Uterus (tissue), 4 donors: ENCODE measurements at places on chromosomes 7 and 10. TPM values are rescaled to one million over a fixed set of nuclear protein-coding genes. Genes with fewer than 3 reads are reported as not detected.

Gene HSPA12A
- total RNA-seq, result 23.2 TPM

- H3K4me3 ChIP-seq, result no peak overlapping the region
- H3K4me1 ChIP-seq, result no peaks in the 10 kb centered on the region
- H3K27ac ChIP-seq, result no peak overlapping the region
- H3K36me3 ChIP-seq, result no peaks in the 10 kb centered on the region
Measured at GRCh38 chr10:6649903-6650302, 69.8 kb upstream of the PRKCQ start.

Gene ASB10
- not detected for total RNA-seq

DNA sequence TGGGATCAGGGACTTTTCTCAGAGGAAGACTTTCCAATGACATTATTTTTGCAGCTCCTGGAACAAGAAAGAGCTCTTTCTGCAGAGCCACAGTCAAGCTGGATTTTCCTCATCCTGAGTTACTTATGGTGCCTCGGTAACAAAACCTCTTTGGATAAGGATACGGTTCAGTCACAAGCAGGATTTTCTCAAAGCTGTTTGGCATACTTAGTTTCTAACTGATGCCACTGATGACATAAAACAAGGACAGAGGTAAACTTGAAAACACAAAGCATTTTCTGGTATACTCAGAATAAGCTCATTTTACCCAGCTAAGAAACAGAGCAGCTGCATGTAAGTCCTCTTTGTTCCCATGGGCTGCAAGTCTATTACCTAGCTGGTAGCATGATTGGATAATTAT, 340.9 kb upstream of the MEOX2 start:
- H3K36me3 ChIP-seq, result no peaks in the 10 kb centered on the region
- H3K4me3 ChIP-seq, result no peak overlapping the region
- no peaks in the 10 kb centered on the region for H3K27me3 ChIP-seq

DNA sequence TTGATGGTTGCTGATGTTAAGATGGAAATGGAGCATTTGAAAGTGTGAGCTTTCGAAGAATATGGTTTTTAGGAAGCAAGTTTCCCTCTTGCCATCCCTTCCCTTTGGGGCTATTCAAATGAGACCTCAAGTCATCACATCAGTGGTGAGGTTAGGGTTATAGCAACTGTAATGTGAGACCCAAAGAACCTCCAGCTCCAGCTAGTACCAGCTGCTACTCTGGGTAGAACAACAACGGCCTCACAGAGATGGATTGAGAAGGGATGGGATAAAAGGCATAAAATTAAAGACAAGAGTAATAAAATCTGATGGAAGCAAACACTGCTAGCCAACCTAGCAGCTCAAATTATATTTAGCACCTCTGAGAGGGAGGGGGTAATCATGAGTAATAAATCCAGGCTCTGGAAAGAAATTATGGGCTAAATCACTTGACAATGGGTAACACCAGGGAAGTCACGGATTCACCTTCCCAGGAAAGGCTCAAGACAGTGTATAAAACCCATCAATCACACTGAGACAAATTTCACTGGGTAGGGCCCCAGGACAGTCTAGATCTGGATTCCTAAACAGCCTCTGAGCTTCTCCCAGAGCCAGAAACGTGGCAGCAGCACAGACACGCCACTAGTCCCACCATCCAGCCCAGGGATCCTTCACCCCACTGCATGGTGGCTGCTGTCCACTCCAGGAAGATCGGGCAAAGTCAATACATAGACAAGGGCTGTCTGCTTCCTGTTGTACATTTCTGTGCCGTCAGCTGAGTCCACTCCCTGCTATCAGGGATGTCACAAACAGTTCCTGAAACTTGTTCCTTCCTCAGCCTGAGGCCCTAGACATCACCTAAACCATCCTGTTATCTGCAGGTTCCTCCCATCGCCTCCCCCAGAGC, 151.1 kb downstream of the GFRA1 start:
- H3K27ac ChIP-seq, result no peak overlapping the region
- no peaks in the 10 kb centered on the region for H3K27me3 ChIP-seq
- DNase-seq, result no peak
